NCI-H2081 (cell line): ENCODE measurements at places on chromosomes 1 and 21.

DNA sequence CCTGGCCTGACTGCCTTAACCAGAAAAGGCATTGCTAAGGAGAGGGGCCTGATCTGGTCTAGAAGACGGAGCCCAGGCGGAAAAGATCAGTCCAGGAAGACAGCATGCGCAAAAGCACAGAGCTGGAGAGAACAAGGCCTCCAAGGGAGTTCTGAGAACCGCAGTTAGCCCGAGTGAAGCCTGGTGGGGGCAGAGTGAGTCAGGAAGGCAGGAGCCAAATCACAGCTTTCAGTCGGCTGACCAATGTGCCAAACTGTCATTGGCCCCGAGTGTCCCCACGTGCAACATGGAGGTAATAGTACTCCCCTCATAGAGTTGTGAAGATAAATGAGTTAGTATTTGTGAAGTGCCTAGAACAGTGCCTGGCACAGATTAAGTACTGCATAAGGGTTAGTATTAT lies 1.2 kb upstream of the TSPAN2 start:
- no peak for DNase-seq

- DNase-seq: no peak
Measured at GRCh38 chr1:10188133-10188650, 22.2 kb upstream of the KIF1B start.

GRCh38 chr1:86169625-86170024 lies 13.1 kb upstream of the COL24A1 start:
- DNase-seq: no peak

DNA sequence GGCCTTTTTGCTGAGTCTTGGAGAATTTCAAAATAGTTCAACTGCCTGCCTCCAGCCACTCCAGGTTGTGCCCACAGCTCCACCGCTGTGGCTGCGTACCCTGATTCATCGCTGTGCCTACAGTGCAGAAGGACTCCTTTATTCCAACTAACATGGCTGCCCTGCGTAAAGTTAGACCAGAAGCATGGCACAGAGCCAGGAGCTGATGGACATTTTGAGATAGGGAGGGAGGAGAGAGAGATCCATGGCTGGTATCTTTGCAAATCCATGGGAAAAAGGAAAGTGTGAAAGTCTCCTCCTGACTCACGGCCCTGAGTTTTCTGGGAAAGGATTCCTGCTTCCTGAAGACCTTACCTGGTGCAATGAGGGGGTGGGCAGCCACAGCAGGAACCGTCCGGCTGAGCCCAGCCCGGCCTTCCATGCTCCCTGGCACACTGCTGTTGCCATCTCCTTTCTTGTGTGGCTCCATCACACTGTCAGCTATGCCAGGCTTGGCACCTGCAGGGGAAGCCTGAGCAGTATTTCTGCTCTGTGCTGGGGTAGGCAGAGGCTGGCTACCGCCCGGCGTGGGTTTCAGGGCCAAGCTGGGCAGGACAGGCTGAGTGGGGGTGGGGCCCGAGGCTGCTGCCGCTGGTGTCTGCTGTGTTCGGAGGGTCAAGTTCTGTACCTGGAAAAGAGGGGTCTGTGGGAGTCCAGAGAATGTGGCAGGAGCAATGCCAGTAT lies 46.0 kb upstream of the A3GALT2 start:
- no peak for DNase-seq

GRCh38 chr21:17231124-17231523 lies 281.7 kb upstream of the CXADR start:
- DNase-seq: no peak

- DNase-seq: no peak
Measured at GRCh38 chr1:66730462-66730861, 21.8 kb upstream of the DYNLT5 start.

GRCh38 chr1:114235960-114236359 lies 82.3 kb upstream of the SYT6 start:
- peak; percentile 46 for DNase-seq

DNA sequence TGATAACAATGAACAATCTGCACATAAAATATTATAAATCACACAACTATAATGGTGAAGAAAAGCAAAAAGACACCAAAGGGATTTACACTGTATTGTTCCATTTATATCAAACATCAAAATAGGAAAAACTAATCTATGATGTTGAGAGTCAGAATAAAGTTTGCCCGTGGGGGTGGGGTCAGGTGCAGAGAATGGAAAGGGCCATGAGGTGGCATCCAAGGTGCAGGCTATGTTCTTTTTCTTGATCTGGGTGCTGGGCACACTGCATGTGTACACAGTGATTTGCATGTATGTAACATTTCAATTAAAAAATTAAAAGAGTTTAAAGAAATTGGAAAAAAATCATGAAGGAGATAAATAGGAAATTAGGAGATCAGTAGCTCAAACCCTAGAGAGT lies 127.3 kb downstream of the DSCAM start:
- DNase-seq: no peak

DNA sequence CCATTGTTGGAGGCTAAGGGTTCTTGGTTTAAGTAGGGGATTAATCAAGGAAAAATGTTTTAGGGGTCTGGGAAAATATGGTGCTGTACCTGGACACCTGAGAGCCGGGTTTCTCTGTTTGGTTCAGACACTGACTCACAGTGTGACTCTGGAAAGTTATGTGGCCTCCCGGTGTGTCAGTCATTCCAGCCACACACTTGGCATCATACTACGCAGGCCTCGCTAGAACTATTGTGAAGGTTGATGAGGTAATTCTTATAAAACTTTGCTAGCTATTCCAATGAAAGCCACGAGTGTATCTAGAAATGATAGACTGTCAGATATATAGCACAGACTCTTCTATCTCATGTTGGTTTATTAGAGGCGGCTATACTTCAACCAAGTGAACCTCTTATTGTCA lies 4.8 kb upstream of the CAMSAP2 start:
- DNase-seq: no peak
